ENCODE measurements at places on chromosomes 3 and 15.

DNA sequence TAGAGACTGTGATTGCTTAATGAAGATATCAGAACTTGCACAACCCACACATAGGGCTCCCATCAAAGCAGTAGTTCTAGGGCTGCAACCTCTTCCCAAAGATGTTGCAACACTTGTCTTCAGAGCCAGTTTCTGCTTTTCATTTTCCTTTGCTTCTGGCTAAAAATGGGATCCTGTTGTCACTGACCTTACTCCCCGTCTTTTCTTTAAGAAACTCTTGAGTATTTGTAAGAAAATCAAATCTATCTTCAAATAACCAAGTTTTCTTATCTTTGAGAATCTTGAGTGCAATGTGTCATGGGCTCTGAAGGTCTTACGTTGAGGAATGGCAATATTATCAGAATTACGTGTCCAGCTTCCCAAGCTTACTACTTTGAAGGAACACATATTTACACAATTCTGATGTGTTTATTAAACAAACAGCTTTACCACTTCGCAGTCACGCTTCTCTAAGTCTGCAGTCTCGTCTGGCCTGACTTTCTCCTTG, 24.1 kb downstream of the CACNA1D start:
- DNase-seq = no peak

DNA sequence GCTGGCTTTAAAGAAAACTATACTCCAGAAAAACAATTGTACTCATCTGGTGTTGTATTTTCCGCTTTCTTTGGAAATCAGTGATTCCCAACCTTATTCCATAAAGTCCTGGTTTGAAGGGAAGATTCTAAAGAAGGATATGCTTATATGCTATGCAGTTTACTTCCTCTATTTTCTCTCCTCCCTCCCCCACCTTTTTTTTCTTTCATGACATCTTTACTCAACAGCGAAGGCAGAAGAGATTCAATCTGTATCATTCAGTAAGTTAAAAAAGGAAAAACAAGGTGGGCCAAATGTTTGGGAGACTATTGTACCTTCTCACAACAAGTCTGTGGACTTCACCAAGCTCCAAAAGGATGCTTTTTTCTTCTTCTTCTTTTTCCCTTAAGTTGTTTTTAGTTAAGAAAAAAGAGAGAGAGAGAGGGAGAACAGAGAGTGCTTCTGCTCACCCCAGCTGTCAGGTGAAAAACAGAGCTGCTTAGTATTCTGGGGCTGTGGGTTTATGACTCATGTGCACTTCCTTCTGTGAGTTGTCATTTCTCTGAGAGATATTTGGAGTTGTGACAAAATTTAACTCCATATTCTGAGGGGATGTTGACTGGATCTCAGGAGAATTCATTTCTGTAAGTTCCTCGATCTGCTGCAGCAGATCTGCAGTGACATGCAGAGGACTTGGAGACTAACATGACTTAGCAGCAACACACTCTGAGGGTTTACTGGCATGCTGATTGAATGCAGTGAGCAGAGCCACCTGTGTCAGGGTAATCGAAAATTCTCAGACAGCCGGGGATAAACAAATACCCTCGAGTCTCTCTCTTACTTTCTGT, 70.7 kb downstream of the SSR3 start:
- peak; percentile 77 for DNase-seq

- DNase-seq = no peak
Observed at GRCh38 chr15:25407950-25408349, 30.9 kb downstream of the UBE3A start.

DNA sequence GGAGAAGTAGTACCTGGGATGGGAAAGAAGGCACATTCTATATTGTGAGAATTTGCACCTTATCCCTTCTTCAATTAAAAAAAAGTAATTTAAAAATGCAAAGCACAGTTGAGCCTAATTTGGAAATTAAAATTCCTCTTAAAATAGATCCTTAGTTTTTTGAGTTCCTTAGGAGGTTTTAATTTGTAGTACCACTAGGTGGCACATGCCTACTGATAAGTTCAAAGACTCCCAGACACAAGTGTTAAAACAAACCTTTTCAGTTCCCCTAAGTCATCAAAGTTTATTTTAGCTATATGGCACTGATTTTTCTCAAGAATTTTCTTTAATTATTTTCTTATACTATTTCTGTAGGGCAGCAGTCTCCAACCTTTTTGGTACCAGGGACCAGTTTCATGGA, 127.6 kb upstream of the AZI2 start:
- DNase-seq = peak; percentile 5

Data from GM12878 (cell line).